ENCODE measurements at places on chromosomes 2 and 18. TPM values are rescaled to one million over a fixed set of nuclear protein-coding genes. Genes with fewer than 3 reads are reported as not detected.

GRCh38 chr2:206392118-206392517 lies 51.2 kb upstream of the ADAM23 start:
- peak; percentile 6 for DNase-seq

DNA sequence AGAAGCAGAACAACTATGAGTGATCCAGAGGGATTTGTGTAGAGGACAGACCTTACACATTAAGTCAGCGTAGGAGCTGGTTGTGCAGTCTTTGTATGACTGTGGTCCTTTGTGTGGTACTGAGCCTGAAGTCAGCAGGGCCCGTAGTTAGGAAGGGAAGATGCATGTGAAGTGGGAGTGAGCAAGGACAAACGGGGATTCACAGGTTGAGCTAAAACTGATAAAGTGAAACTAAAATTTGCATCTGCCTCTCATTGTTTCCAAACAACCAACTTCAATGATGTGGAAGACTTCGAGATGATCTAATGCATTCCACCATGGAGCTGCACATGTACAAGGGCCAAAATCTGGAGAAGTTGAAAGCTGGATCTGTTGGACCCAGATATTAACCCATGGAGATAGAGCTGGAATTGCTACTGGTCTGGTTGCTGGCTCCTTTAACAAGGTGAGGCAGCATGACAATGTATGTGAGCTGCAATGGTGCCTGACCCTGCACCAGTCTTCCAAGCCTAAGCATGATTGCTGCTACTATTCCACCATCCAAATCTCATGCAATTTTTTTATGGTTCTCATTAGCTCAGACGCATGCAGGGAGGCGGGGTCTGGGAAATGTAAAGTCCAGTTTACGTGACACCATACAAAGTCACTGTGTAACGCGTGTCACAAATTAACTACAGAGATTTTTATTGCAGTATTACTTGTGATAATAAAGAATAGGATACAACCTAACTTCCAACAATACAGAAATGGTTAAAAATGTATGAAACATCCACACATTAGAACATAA lies 12.1 kb upstream of the CYBRD1 start:
- DNase-seq, result no peak

DNA sequence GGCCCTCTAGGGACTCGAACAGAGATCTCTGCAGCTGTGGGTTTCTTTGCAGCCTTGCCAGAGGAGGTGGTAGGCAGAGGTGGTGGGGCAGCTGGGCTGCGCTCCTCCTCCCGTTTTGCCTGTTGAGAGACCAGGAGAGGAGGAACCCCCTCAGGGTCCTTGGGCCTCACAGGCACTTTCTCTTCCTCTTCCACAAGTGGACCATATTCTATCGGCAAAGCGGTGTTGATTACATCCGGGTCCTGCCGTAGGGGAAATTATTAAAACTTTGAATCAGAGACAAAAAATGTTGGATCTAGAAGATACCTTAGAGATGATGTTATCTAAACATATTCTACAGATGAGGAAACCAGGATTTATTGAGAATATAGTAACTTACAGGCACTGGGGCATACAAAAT lies 78.5 kb downstream of the CLIP4 start:
- DNase-seq, result no peak

DNA sequence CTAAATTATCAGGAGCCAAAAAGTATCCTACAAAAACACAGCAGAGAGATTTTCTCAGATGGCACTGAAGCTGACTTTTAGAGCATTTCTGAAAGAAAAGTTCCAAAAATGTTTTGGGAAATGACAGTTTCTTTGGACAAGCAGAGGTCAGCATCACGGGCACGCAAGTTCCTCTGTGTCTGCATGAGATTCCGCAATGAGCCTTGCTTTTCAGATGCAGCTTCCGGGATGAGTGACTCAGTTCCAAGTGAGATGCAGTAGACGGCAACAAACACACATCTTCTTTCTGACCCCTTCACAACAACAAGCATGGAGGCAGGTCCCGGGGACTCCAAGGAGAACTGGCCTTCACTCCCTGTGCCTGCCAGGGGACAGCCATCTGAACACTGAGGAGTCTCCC lies 76.6 kb downstream of the EIPR1 start:
- no peak for DNase-seq

- DNase-seq, result no peak
Observed at GRCh38 chr2:254241-254640, 9.6 kb downstream of the SH3YL1 start.

DNA sequence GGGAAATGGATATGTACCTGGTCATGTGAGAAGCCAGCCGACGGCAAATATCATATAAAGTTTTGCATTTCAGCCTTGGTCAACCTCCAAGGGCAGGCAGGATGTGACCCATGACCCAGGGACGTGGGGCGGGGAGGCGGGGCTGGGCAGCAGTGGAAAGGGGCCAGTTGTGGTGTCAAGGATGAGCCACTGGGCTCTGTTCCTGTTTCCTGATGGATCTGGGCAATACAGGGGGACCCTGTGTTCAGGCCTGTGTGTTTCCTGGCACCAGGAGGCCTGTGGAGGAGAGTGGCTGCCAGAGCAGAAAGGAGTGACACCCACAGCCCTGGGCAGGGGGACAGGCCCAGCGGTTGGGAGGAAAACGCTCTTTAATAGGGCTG lies 106.9 kb downstream of the GATA6 start:
- DNase-seq, result no peak

- no peak for DNase-seq
Observed at GRCh38 chr2:85329181-85329651, 1.4 kb upstream of the TGOLN2 start.

Gene PAX3
- total RNA-seq, result 0.05 TPM

- DNase-seq, result no peak
Observed at GRCh38 chr2:88656690-88657089, 29.4 kb upstream of the EIF2AK3 start.

DNA sequence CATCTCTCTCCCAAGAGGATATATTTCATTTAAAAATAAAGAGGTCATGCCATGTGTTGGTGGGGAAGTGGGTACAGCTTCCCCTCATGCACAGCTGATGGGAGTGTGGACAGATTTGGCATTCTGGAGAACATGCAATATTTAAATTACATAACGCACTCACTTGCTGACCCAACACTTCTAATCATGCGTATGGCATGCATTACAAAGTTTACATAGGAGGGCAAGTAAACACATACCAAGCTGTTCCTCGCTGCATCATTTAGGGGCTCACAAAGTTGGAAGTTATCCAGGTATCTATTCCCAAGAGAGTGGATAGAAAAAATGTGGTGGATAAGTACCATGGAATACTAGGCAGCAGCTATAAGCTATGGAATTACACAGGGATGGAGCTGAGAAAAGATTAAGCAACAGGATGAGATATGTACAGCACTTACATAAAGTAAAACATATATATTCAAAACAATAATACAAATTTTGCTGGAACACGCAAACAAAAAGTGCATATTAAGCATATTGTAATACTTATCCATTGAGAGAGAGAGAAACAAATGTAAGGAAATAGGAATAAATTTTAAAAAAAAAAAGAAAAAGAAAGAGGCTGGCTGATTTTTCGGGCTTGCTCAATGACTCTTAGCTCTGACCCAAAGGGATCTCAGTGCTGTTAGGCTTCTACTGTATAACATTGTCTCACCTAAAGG lies 11.0 kb downstream of the CYP1B1 start:
- no peak for DNase-seq

- no peak for DNase-seq
Observed at GRCh38 chr2:241810307-241811200, 1.6 kb downstream of the NEU4 start.

GRCh38 chr2:208222351-208222750 lies 32.5 kb downstream of the IDH1 start:
- DNase-seq, result no peak

DNA sequence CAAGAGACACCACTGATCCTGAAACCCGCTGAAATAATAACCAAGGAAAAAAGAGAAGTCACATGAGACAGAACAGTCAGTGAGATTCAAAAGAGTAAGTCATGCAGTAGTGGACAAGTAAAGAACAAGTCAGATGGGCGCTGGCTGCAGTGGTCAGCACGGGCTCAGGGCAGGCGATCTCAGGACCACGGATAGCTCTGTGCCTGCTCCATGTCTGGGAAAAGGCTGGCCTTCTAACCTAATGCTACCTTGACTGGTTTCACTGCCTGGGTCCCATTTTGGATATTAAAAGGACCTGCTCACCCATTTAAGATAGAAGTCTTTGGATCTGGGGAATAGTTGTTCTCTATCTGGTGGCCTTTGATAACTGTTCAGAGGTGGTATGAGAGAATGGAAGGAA lies 61.7 kb upstream of the LCLAT1 start:
- no peak for DNase-seq

GRCh38 chr2:236803621-236804020 lies 234.0 kb downstream of the ACKR3 start:
- DNase-seq, result no peak

- no peak for DNase-seq
Observed at GRCh38 chr2:85505551-85506238, 33.3 kb upstream of the MAT2A start.

- no peak for DNase-seq
Observed at GRCh38 chr2:180705122-180705521, 275.3 kb upstream of the UBE2E3 start.

GRCh38 chr2:200259577-200259957 lies 46.9 kb upstream of the SPATS2L start:
- no peak for DNase-seq

- DNase-seq, result no peak
Observed at GRCh38 chr2:132638313-132639040, 31.5 kb downstream of the LYPD1 start.

GRCh38 chr2:142741764-142742269 lies 135.6 kb upstream of the KYNU start:
- DNase-seq, result no peak

Gene DES
- 3.4 TPM for total RNA-seq

DNA sequence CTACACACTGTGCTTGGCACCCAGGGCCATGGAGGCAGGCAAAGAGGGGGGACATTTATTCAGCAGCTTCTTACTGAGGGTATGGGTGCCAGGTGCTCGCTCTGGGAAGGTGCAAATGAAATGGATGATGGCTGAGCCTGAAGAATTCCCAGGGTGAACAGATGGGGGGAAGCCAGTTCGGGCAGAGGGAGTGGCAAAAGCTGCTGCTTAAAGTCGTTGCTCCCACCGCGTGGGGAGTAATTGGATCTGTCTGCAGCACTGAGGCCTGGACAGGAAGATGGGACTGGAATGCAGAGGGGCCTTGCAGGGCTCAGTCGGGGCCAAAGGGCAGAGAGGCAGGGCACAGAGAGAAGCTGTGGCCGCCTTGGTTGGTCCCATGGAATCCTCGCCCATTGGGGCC lies 51.2 kb downstream of the NEDD4L start:
- DNase-seq, result no peak

- no peak for DNase-seq
Observed at GRCh38 chr2:196459539-196459938, 180.0 kb upstream of the CCDC150 start.

GRCh38 chr2:26534098-26534864 lies 56.4 kb upstream of the OTOF start:
- no peak for DNase-seq

GRCh38 chr2:111636905-111637304 lies 247.1 kb downstream of the ANAPC1 start:
- DNase-seq, result no peak

GRCh38 chr18:74519320-74520095 lies 14.8 kb upstream of the CNDP1 start:
- no peak for DNase-seq

DNA sequence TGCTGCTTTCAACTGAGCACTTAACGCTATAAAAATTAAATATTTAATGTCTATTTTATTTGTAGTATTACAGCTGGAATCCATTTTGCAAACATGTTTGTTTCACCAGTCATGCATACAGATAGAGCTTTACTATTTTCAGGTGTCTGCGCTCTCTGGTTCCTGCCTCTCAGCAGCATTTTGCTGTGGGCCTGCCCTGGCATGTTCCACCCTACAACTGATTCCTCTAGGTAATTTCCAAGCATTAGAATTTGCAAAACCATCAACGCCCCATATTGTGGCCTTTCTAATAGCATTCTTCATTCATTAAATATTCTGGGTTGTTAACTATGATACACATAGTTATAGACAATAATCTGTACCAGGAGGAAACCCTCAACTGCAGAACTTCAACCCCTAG lies 266.4 kb upstream of the DLGAP1 start:
- DNase-seq, result no peak

- no peak for DNase-seq
Observed at GRCh38 chr2:9154061-9154460, 52.6 kb upstream of the ASAP2 start.

Gene RIT2
- not detected for total RNA-seq

GRCh38 chr2:16853088-16853487 lies 187.5 kb upstream of the CYRIA start:
- no peak for DNase-seq

DNA sequence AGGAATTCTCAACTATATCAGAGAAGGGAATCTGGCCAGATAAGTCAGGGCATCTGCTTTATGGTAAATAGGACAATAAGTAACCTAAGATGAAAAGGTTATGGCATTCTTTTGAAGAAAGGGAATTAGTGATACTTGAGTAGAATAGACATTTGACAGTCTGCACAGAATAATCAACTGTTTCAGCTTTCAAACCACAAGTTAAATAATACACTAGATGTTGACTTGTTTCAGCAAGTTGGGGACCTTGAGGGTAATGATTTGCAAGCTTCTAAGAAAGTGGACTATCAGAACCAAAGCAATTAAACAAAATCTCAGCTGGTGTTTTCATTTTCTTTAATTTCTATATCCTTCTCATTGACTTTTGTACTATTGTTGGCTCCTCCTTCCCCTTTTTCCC lies 54.5 kb downstream of the SLC39A10 start:
- no peak for DNase-seq

- no peak for DNase-seq
Observed at GRCh38 chr2:12313445-12314126, 403.1 kb upstream of the TRIB2 start.

GRCh38 chr18:57052173-57052572 lies 94.7 kb upstream of the BOD1L2 start:
- DNase-seq, result no peak

DNA sequence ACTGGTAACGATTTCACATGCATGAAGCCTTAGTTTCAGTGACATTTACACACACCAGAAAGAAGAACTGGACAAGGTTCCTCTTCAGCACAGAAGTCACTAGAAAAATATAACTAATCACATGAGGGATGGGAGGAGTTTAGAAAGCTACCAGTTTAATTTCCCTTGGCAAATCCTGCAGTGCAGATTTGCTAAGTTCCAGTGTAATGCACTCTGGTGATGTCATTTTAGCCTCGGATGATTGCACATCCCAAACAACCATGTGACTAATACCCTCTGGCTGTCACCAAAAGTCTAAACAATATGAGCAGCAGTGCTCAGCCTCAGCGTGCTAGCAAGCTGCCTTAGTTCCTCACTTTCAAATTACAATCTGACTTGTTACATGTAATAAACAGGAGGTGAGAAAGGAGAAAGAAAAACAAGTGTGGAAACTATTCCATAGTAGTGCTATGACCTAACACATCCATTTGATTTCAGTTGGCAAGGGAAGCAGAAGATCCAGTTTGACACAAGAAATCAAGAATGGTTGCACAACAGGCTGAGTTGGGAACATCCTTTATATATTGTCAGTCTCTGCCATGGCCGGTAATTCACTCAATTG lies 35.3 kb upstream of the PPP1CB start:
- peak; percentile 9 for DNase-seq

DNA sequence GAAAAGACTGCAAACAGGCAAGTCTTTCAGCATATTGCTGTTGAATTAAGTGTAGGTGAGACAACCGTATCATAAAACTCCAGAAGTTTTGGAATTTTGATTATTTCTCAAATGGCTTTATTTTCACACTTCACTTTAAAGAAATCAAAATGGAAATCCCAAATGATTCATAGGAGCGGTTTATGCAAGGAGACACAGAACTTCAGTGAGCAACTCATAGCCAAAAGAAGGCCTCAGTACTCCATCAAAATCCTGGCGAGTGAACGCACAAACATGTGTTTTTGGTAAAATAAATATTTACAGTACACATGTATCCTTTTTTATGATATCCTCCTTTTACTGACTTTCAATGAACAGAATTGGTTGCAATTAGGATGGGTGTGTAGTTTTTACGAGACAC lies 140.4 kb upstream of the APCDD1 start:
- no peak for DNase-seq
